ENCODE measurements at places on chromosomes 11 and 22.

DNA sequence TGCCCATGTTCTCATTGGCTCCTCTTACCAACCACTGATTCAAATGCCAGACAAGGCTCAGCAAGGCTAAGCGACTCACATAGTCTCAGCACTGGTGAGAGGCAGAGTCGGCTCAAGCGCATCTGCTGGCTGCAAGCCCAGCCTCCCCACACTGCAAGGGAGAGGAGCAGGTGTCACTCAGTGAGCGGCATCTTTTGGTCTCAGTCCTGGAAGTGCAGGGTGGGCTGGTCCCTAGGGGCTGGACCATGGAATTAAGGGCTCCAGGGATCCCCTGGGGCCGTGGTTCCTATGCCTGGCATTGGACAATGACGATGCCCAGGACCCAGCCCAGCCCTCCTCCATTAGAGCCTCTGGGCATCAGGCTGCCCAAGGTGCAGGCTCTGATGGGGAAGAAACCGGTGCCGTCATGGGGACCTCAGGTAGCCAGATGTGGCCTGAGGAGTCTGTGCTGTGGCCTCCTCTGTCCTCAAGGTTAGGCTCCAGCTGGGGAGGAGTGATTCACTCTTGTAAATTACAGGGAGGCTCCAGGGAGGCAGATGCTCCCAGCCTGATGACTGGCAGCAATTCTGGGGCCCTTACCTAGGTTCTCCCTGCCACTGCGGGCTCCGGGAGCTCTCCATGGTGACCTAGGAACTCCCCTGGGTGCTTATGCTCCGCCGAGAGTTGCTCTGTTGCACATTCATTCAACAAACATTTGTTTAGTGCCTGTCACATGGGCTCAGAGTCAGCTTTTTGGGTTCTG, 28.0 kb downstream of the FADS2 start:
- DNase-seq: no peak

DNA sequence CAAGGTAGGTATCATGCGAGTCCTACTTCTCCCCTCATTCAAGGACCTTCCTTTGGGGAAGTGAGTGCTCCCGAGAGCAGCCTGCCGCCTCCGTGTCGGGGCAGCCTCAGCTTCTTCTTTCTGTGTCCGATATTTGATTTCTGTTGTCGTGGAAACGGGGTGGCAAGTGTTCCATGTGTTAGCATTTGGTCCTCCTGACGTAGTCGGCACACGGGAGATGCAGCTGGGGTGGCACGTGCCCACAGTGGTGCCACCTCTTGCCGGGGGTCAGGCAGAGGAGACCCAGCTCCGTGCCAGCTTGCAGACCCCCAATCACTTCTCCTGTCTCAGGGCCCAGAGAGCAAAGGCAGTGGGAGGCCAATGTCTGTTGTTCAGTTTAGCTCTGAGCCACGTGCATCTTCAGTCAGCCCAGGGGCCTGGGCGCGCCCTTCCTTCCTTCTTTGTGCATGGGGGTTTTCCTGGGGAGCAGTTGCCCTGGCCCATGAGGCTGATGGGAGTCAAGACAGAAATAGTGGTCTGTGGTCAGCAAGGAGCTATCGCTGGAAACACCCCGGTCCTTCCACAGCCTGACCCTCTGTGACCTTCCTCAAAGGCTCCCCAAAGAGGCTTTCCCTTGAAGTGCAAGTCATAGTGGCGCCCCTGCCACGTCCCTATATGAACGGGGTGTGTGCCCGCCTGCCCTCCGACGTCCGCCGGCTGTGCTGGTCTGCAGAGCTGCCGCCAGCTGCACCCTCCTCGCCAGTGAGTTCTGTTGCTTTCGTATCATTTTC, 44.5 kb downstream of the PARVB start:
- DNase-seq: no peak

GRCh38 chr22:37230673-37231405, 13.2 kb downstream of the RAC2 start:
- peak; percentile 87 for DNase-seq

GRCh38 chr11:132646890-132647289, 885.4 kb downstream of the OPCML start:
- DNase-seq: no peak

DNA sequence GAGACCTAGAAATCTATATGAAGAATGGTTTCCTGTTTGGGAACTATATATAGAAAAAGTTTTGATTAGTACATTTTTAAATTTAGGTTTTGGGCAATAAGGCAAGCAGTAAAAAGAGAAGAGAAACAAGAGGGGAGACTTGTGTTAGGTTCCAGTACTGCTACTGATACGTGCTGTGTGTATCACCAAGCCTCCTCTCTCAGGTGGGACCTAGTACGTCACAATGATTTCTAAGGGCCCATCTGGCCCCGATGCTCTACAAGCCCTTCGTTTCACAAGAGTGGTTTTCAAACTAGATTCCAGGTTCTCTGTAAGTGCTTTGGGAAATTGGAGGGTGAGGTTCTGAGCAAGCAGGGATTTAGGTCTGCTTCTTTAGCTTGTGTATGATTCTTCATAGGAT, 39.2 kb downstream of the USP35 start:
- no peak for DNase-seq

DNA sequence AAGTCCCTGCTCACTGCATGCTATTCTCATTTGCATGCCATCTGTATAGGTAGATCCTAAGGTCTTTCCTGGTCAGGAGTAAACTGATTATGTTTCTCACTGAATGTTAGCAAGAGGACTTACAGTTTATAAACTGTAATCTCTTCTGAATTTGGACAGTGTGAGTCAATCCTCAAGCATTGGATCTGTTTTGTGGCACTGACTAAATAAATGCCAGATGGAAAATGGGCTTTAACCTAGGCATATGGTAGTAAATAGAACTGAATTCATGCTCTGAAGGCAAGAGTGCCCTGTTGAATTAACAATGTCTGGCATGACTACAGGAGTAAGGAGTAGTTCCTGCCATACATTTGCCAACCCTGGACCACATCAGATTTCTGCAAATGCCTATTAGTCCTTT, 11.4 kb downstream of the FAM181B start:
- no peak for DNase-seq

DNA sequence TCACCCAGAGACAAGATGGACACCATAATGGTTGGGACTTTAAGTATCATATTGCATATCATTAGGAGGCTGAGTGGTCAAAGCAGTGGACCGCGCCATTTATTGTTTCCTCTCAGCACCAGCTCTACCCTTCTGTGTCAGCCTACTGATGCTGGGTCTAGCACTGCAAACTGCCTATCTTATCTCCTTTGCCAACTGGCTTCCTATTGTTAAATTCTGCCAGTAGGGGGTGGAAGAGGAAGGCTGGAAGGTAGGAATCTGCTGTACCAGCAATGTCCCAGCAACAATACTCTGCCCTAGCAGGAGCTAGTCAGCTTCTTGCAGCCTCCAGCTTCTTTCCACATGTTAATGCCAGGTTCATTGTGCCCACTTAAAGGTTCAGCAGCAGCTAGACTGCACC, 367.1 kb upstream of the PDGFD start:
- no peak for DNase-seq

All from activated CD8-positive, alpha-beta memory T cell treated with anti-CD3 and anti-CD28 coated beads for 24 hours (primary cell).